Psoas muscle (tissue), 8 donors: ENCODE measurements at places on chromosomes 16 and 17. TPM values are rescaled to one million over a fixed set of nuclear protein-coding genes. Genes with fewer than 3 reads are reported as not detected.

- no peaks in the 10 kb centered on the region for H3K27me3 ChIP-seq
- H3K36me3 ChIP-seq, result peaks cover 92% of the 10 kb centered on the region
- H3K4me3 ChIP-seq, result no peak overlapping the region
- DNase-seq, result no peak
Measured at GRCh38 chr17:2331303-2331702, 5.0 kb downstream of the TSR1 start.

DNA sequence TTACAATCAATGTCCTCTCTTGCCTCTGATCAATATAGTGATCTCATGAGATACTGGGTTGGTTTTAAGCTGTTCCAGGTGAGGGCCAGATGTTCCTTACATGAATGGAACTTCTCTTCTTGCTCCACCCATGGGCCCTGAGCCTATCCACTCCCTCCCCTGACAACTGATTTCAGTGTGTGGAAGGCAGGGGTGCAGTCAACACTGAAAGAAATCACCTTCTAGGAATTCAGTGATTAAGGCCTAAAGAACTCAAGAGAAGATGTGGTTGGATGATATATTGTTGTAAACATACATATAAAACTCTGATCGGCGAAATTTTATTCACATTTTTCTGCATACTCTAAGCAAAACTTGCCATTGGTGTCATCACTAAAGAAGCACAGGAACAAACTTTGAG is 6.7 kb upstream of the GOSR2 start:
- no peaks in the 10 kb centered on the region for H3K4me1 ChIP-seq
- no peak for DNase-seq
- H3K27me3 ChIP-seq, result no peaks in the 10 kb centered on the region
- H3K27ac ChIP-seq, result no peak overlapping the region

- no peaks in the 10 kb centered on the region for H3K27me3 ChIP-seq
- DNase-seq, result no peak
- no peak overlapping the region for H3K27ac ChIP-seq
- no peaks in the 10 kb centered on the region for H3K36me3 ChIP-seq
Measured at GRCh38 chr17:66748578-66748977, 86.3 kb upstream of the CACNG5 start.

DNA sequence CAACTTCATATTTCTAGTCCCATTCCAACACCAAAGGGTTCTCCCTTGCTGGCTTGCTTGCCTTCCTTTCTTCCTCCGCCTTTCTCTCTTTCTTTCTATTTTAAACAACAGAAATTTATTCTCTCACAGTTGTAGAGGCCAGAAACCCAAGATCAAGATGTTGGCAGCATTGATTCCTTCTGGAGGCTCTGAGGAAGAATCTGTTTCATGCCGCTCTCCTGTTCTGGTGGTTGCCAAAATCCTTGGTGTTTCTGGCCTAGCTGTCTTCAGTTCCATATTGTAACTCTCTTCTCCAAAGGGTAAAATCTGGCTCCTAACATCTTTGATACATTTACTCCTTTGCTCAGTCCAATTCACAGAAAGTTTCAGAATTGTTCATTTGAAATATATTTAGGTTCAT is 3.0 kb upstream of the ANKRD40CL start:
- DNase-seq, result no peak
- no peak overlapping the region for H3K4me3 ChIP-seq
- no peaks in the 10 kb centered on the region for H3K36me3 ChIP-seq
- H3K27ac ChIP-seq, result no peak overlapping the region
- H3K4me1 ChIP-seq, result no peaks in the 10 kb centered on the region
- H3K27me3 ChIP-seq, result no peaks in the 10 kb centered on the region

The MRC2 gene
- total RNA-seq, result 17.5 TPM

The TPSD1 gene
- total RNA-seq, result 0.90 TPM

The KIF2B gene
- total RNA-seq, result not detected

The ENDOV gene
- total RNA-seq, result 23.7 TPM
